Hair follicle dermal papilla cell (primary cell): ENCODE measurements at places on chromosomes 2 and 18. TPM values are rescaled to one million over a fixed set of nuclear protein-coding genes. Genes with fewer than 3 reads are reported as not detected.

KCNG2 gene
- not detected in 2 replicates for total RNA-seq

DSG2 gene
- 0.12 and 0.49 TPM in 2 replicates for total RNA-seq

RAB17 gene
- total RNA-seq: not detected in 2 replicates

UGT1A3 gene
- not detected in 2 replicates for total RNA-seq

KCTD18 gene
- total RNA-seq: 26.1 and 26.8 TPM in 2 replicates

SNTG2 gene
- total RNA-seq: not detected in 2 replicates

IL1F10 gene
- not detected in 2 replicates for total RNA-seq

INHBB gene
- 8.5 and 10.1 TPM in 2 replicates for total RNA-seq

MYO1B gene
- total RNA-seq: 274 and 293 TPM in 2 replicates

NT5C1B gene
- total RNA-seq: not detected in 2 replicates

CCDC85A gene
- total RNA-seq: 2.9 and 3.4 TPM in 2 replicates

MRO gene
- total RNA-seq: 0.16 and 0.73 TPM in 2 replicates

GPR155 gene
- 3.6 and 4.9 TPM in 2 replicates for total RNA-seq

SAG gene
- total RNA-seq: not detected in 2 replicates

MLPH gene
- total RNA-seq: 13.0 and 14.0 TPM in 2 replicates
